ENCODE measurements at places on chromosomes 7 and 10.

DNA sequence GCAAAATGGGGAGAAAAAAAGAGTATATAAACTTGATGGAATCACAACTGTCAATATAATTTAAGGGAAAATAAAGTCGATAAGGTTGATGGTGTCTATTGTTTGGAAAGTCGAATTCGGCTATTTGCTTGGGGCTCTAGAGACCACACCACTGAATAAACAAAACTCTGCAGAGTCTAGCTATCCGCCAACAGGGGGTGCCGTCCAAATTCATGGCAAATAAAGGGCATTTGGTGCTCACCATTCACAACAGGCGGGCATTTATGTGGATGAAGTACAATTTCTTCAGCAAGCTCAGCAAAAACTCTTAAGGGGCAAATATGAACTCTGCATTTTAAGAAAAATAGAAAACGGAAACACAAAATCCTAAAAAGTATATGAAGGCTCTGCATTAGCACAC is 23.3 kb downstream of the CD36 start:
- no peak for DNase-seq

- DNase-seq = no peak
These were observed 17.0 kb downstream of the CUBN start for GRCh38 chr10:17112566-17112965.

GRCh38 chr7:107122486-107122911 is 46.3 kb upstream of the HBP1 start:
- no peak for DNase-seq

DNA sequence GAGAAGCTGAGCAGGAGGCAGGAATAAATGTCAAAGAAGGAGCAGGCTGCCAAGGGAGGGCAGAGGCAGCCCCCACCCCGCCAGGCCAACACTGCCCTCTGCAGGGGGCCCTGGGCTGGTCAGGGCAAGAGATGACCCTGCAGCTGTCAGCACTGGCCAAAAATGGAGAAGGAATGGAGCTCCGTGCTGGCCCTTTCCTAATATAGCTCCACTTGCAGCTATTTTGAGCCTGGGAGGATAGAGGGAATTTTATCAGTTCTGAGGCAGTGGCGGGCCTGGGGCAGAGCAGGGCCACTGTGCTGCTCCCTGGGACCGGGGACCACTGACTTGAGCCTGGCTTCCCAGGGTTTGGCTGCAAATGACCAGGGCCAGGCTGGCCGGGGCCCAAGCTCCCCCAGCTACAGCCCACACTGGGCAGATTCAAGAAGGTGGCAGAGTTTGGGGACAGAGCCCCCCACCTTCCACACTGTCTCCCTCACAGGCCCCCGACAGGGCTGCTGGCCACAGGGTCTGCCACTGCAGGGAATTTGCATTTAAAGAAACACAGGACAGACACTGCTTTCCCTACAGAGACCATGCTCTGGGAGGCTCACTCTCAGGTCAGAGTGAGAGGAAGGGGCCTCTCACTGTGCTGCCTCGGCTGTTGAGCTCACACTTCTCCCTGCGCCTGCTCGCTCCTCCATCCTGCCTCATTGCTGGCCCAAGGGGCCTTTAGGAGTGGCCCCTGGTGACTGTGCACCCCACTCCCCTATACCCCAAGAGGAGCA is 16.2 kb downstream of the LDB3 start:
- DNase-seq = no peak

GRCh38 chr10:52807803-52808202 is 35.2 kb upstream of the MBL2 start:
- peak; percentile 60 for DNase-seq

Data from MM.1S (cell line).